ENCODE measurements at places on chromosomes 1 and 21.

GRCh38 chr1:112721966-112722524 is 6.9 kb upstream of the PPM1J start:
- no peak for DNase-seq

- no peak for DNase-seq
Measured at GRCh38 chr1:115727706-115728249, 40.7 kb downstream of the CASQ2 start.

DNA sequence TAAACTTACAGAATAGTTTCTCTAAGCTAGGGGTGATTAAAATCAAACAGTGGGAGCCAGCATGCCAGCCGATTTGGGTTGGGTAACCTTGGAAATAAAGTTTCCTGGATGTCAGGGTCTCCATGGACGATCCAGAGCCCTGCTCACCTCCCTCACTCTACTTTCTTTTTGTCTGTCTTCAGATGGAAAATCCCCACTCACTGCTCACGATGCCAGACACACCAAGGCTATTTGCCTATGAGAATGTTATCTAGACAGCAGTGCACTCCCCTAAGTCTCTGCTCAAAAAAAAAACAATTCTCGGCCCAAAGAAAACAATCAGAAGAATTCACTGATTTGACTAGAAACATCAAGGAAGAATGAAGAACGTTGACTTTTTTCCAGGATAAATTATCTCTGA is 13.9 kb downstream of the SLAMF7 start:
- no peak for DNase-seq

GRCh38 chr1:11719313-11720032 is 16.5 kb upstream of the AGTRAP start:
- DNase-seq, result no peak

GRCh38 chr1:40291293-40291692 is 25.8 kb downstream of the COL9A2 start:
- DNase-seq, result no peak

- DNase-seq, result no peak
Measured at GRCh38 chr1:108813326-108813725, 43.6 kb downstream of the AKNAD1 start.

- no peak for DNase-seq
Measured at GRCh38 chr1:185479796-185480195, 162.8 kb upstream of the IVNS1ABP start.

DNA sequence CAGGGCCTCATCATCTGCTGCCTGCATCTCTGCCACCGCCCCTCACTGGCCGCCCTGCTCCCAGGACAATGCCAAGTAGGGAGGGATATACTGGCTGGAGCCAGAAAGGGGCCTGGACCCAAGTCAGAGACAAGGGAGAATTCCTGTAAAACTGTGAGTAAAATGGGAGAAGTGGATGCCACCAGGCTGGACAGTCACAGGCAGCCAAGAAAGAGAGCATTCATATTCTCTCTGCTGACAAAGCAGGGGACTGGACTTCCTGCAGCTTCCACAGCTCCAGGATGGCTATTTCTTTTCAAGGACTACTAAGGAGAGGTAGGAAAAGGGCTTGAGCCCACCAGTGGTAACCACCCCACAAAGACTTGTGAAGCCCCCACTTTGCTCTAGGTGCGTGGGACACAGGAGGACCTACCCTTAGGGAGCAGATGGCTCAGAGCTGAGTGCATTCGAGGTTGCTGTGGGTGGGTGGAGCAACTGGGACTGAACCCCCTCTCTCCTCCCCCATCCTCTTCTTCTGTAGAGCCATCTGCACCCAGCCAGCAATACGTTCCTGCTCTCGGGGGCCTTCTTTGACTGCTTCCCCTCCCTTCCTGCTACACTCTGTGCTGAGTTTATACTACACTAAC is 57.5 kb downstream of the GLIS1 start:
- no peak for DNase-seq

- no peak for DNase-seq
Measured at GRCh38 chr1:159953536-159954515, at the start of gene SLAMF9. Gene SLAMF9 (minus strand): TSS chr1:159954237. CDS start chr1:159954137, 100 bp downstream.

DNA sequence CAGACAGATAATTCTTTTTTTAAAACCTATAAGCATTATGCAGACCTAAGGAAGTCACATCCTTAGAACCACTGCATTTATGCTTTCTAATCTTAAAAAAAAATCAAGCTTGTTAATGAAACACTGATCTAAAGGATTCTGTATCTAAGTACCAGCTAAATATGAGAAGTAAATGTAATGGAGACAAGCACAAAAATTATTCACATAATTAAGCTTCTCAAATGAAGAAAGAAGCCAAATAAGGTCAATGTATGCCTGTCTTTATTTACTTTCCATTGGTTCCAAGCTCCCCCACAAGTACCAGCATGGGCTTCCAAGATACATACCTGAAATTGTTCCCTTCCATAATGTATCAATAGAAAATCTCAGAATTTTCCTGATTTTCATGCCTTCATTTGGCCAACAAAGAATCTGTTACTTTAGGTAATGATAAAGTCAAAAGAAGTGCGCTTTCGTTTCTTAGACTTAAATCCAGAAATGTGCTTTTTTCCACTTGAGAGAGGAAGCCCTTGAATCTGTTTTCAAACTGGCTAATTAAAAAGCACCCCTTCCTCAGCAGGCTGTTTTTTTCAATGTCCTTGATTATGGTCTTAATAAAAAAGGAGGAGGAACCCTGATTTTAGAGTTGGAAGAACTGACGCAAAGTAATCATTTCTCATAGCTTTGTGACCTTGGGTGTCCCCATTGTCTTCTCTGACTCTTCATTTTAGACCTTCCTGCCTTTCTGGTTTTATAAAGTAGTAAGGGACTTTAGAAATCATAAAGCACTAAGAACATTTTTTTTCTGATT is 3.8 kb downstream of the RGS2 start:
- DNase-seq, result no peak

DNA sequence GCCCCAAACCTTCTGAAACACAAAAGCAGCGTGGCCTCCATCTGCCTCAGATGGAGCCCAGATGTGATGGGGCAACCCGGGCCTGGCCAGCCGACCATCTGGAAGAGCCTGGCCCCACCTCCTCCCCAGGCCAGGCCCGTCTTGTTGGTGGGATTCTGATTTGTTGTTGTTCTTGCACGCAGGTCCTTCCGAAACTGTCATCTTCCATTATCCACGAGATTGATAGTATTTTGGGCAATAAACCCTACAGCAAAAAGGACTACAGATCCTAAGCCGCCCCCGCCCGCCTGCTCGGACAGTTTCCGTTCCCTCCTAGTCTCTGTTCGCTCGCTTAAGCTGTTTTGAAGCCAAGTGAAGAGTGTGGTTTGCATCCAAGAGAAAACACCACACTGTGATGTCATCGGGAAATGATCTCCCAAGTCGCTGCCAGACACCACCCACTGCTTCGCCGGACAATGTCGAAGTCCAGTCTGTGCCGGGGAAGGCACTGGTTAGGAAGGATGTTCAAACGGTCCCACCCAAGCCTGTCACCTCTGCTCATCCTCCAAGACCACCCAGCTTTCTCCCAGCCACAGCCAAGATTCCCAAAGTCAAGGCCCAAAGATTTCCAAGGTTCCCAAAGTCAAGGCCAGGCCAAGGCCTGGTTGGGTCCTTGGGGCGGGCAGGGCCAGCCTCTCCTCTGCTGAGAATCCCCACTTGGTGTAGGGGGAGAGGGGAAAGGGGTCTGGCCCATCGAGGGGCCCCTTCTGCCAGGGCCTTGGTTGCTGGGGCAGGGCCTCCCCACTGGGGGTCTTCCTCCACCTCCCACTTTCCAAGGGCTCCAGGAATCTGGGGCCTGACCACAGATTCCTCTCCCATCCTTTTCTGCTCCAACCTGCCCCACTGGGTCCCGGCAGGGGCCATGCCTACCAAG is 52.9 kb downstream of the KCNAB2 start:
- DNase-seq, result no peak

DNA sequence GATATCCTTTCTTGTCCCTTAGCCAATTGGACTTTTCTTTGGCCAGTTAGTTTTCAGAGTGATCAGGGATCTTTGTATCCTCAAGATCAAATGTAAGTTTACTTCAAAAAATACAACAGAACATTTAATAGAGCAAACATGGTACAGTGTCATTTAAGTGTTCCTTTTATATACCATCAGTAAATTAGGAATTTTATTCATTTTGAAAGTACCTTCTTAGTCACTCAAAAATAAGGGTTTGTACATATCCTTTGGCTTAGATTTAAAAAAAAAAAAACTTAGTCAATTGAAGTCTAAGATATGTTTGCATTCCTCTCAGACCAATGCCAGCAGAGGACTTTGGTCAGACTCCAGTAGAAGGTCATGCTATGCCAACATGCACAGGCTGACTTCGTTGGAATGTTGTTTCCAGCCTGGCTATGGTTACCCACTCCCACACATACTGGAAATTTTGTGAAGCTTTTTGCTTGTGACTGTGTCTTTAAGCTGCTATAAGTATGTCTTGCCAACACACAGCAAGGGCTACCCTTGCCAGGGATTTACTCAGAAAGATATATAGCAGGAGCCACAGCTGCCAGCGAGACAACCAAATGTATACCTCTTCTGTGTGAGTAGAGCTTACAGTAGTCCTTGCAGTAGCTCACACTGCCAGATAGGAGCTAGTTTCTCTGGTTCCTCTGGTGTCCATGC is 81.5 kb upstream of the LRIF1 start:
- no peak for DNase-seq

DNA sequence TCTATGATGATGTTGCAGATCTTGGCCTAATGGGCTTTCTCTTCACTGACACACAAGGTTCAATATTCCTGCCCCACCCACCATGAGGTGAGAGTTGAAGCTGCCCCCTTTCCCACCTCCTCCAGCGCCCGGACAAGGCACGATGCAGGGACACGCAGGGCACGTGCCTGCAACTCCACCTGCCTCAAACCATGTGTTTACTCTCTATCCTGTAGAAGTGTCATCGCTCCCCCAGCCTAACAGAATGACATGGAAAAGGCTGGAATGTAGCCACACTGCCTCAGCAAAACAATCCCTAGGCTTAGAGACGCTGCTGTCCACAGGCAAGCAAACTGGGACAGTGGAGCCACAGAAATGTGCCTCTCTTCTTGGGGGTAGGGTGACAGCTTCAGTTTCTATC is 92.9 kb upstream of the SOD1 start:
- no peak for DNase-seq

- no peak for DNase-seq
Measured at GRCh38 chr1:111441573-111442192, 7.4 kb downstream of the WDR77 start.

DNA sequence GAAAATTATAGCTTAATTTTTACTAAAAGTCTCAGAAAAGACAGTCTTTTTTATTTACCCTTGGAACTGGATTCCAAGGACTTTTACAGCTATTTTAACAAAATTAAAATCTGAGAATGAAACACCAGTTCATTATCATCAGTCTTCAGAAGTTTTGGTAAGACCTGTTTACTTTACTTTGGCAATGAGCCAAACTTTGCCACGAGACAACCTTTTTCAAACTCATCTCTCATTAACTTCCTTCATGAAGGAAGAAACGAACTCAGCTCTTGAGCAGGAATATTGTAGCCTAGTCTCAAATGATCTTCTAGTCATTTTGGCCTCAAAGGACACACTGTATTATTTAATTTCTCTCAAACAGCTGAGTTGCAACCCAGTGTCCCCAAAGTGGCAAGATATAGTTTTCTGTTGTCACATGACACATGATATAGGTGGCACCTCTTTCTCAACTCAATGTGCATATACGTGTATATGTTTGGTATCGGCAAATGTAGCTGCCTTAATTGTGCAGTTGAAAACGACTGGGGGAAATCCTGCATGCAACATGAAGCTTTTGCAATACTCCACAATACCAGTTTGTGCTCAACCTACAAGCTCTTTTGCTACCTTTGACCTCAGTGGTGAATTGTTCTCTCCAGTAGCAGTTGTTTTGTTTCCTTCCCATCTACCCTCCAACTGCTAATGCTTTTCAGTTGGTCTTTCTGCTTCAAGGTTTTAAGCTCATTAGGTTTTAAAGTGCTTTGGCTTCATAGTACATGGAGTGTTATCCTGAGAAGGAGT is 8.4 kb upstream of the GNG4 start:
- DNase-seq, result no peak

DNA sequence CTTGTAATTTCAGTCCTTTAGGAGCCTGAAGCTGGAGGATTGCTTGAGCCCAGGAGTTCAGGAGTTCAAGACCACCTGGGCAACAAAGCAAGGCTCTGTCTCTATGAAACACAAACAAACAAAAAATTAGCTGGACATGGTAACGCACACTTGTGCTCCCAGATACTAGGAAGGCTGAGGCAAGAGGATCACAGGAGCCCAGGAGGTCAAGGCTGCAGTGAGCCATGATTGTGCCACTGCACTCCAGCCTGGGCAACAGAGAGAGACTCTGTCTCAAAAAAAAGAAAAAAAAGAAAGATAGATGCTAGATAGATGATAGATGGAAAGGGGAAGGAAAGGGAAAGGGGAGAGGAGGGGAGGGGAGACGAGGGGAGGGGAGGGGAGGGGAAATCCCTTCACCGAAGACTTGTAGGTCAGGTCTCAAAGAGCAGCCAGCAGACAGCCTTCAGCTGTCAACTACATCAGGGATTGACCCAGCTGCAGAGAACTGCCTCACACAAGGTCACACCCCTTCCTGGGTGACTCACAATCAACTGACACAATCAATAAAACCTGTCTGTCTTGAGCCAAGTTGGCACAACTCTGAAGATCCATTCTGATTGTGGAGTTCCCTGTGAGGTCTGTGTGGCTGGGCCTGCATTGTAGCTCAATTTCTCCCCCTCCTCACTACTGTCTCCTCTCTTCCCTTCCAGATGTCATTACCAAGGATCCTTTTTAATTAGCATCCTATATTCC is 200.6 kb downstream of the RGS7 start:
- DNase-seq, result no peak

DNA sequence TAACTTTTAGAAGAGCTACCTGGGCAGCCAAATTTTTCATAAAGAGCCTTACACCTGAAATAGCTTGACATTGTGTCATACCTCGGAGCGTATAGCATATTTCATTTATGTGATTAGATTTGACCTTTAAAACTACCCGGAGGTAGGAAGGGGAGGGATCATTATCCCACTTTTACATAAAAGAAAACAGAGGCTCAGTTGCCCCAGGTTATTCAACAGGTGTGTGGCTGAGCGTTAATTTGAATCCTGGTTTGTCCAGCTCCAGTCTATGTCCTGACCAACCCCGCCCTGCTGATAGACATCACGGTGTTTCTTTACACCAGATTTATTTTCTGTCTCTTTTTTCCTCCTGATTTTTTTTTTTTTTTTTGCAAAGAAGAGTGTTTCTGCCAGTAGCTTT is 39.7 kb downstream of the PBX1 start:
- no peak for DNase-seq

- DNase-seq, result no peak
Measured at GRCh38 chr1:208357644-208358507, 113.7 kb upstream of the PLXNA2 start.

GRCh38 chr1:40382108-40382460 is 8.6 kb downstream of the SMAP2 start:
- no peak for DNase-seq

DNA sequence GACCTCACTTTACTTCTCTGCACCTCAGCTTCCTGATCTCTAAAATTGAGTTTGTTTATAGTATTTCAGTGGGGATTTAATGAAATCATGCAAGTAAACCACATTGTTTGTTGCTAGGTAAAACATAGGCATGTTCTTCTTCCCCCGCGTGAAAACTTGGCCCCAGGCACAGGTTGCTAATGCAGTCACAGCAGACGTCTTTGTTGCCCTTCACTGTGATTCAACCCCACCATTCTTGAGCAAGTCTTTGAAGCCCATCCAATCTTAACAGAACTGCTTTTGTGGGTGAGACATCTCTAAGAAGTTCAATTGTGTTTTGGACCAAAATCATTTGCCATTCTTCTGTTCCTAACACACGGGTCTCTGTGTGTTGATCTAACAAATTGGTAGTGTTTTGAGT is 185.5 kb downstream of the ZNF281 start:
- DNase-seq, result no peak

- DNase-seq, result no peak
Measured at GRCh38 chr1:29338908-29339575, 102.7 kb downstream of the PTPRU start.

All from 8988T (cell line).